Fibroblast of pulmonary artery (primary cell): ENCODE measurements at places on chromosomes 5 and 9.

DNA sequence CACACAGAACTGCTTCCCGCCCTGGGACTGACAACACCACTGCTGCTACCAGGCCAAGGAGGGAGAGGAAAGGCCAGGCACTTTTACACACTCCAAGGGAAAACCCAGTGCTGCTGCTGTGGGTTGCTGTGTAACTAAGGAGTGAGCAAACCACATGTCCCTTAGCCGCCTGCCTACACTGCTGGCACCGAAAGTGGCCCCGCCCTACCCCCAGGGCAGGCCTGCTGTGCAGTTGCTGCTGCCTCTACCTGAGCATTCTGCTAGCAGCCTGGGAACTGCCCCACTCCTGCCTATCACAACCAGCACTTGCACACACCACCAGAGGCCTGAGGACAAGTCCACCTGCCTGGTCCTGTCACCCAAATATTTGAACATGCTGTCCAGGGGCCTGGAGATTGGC lies 740.9 kb downstream of the DTWD2 start:
- no peak for DNase-seq

DNA sequence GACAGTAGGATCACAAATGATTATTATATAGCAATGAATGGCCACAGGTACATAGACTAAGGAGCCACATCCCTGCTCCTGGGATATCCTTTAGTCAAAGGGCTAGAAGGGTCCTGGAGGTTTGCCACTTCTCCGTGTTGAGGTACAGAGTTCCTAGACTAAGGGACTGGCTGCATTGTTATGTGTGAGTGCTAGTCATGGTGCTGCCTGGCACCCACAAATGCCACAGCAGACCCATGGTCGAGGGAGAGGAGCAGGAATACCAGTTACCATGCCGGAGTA lies 47.4 kb downstream of the EXOSC2 start:
- DNase-seq = no peak

GRCh38 chr9:78280982-78281668 lies 15.8 kb upstream of the PSAT1 start:
- peak; percentile 94 for DNase-seq

- DNase-seq = no peak
Measured at GRCh38 chr9:109956717-109957440, 176.9 kb downstream of the PALM2AKAP2 start.

DNA sequence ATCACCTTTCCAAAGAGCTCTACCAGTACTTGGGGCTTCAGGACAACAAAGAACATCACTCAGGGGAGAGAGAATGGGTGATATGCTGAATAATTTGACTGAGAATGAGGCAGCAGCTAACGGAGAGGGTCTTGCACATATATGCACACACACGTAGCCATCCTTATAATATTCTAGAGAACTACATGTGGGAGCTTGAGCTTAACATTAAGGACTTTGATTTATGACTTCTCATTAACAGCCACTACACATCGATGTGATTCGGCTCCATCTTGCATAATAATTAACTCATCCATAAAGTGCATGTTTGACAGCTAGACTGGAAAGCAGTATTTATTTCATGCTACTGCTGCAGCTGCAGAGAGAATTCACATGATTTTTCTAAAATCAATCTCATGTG lies 163.4 kb downstream of the RAB3C start:
- DNase-seq = no peak

DNA sequence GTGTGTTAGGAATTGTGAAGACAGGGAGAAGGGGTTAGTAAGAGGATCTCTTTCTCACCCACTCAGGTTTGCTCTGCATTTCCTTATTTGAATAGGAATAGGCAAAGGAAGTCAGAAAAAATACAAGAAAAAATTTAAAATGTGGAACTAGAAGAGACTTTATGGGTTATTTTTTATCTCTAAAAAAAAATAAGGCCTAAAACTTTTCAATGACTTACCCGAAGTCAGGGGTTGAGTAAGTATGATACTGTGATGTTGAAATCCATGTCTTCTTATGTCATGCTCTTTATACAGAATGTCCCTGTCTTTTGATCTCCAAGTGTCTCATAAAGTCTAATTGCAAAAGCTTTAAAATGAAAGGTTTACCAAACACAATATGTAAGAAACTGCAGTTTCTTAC lies 148.3 kb upstream of the PIK3R1 start:
- peak; percentile 31 for DNase-seq

- no peak for DNase-seq
Measured at GRCh38 chr9:27628311-27628710, 55.0 kb upstream of the C9orf72 start.

DNA sequence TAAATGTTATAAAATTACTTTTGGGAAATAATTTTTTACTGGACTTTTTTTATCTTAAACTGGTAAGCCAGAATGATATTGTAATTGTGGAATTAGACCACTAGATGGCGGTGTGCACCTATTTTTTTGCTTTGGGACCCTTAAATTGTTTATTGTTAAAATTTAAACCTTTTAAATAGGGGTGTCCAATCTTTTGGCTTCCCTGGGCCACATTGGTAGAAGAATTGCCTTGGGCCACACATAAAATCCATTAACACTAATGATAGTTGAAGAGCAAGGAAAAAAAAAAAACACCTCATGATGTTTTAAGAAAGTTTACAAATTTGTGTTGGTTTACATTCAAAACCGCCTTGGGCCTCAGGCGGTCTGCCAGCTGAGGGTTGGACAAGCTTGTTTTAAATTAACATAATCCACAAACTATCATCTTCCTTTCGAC lies 28.4 kb upstream of the GADD45G start:
- peak; percentile 67 for DNase-seq

DNA sequence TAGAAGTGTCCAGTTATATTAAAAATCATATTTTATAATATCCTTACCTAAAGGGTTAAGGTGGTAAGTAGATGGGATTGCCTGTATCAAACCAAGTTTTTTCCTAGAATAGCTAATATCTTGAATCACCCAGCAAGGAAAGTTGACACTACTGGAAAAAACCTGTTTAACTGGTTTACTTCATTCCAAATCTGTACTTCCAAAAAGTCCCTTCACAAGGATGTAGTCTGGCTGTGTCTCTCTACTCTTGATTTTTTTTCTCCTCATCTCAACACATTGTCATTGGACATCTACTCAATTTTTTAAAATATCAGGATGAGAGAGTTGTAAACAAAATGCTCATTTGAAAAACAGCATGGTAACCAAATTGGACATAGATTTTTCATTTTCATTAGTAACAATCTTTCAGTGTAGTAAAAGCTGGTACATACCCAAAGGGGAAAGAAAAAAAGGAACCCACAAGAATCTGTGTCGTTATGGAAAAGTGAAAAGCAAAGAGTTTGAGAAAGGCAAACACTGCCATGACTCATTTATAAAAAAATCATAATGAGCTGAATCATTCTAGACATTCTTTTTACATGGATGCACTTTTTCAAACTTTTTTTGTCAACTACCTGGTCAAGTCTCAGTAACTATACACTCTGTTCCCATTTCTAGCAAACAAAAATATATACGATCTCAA lies 173.5 kb downstream of the GLIS3 start:
- DNase-seq = peak; percentile 76

- DNase-seq = no peak
Measured at GRCh38 chr5:122404018-122404417, 92.0 kb downstream of the SNCAIP start.

GRCh38 chr9:137544176-137544760 lies 5.9 kb downstream of the PNPLA7 start:
- DNase-seq = peak; percentile 26

DNA sequence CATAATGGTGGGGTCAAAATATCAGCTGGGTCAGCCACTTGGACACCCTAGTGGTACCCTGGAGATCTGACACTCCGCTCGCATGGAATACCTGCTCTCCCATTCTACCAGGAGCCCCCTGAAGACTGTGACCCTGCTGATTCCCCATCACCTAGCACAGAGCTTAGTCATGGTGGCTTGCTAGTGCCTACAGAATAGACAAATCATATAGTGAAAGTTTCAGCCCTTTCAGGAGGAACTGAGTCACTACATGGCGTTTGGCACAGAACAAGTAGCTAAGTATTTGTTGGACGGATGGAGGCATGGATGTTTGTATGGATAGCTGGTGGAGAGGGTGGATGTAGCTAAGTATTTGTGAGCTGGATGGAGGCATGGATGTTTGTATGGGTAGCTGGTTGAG lies 65.3 kb downstream of the LMX1B start:
- no peak for DNase-seq

DNA sequence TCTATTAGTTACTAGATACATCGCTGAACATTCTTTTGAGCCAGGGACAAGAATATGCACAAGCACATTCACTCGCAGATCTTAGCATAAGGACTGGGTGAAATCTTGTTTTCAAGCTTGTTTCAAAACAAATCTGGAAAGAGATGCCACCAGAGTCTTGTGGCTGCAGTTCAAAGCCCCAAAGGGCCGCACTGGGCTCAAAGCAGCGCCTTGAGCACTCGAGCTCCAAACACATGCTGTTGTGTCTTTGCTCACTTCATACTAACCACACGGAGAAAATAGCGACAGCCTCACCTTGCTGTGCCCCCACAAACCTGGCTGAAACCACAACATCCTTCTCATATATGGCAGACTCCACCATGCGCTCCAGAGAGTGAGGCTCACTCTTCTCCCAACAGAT lies 34.2 kb upstream of the IL7R start:
- DNase-seq = no peak

DNA sequence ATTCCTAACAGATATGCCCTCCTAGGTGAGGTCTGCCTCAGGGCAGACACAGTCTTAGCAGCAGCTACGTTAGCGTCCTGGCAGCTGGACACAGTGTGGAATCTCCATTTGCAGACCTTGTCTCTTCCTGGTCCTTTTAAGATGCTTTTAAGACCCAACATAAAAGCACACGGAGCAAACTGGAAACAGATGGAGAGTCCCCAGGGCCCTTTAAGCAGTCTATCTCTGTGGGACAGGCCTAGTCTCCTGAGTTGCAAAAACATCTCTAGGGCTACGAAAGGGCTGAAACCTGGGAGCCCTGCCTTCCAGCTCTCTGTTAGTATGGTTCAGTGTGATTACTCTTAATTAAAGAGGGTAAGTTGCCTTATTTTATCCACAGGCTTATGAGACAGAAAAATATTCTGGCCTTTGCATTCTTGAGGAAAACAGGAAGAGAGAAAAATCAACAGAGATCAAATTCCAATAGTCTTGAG lies 66.0 kb upstream of the GNA14 start:
- no peak for DNase-seq

- DNase-seq = no peak
Measured at GRCh38 chr5:84779186-84779585, 394.5 kb upstream of the EDIL3 start.

- DNase-seq = no peak
Measured at GRCh38 chr5:150556859-150557508, 49.1 kb downstream of the NDST1 start.

DNA sequence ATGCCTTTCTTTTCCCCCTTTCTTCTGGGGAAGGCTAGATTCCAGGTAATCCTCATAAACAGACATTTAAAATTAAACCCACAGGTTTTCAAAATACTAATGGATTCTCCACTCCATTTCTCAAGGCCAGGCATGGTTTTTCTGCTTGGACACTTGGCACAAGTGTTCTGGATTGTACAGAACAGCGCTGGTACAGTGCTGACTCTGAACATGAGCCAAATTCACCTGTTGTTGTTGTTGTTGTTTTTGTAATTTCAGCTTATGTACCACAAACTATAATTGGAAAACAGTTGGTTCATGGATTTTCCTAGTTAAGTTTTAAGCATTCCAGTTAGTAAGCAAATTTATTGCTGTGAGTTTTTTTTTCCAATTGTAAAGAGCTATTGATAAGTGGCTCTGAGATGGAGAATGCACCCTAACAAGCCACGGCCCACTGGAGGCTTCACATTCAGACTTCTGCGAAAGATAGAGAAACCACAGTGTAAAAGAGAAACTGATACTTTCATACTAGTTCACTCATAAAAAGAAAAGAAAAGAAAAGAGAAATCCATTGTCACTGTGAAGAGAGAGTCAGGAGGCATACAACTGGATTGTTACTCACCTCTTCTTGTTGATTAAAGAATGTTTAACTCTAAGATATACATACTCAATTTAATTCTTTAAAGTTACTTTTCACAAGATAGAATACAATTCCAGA lies 16.2 kb upstream of the ITGA1 start:
- DNase-seq = no peak
